Activated CD4-positive, alpha-beta T cell treated with anti-CD3 and anti-CD28 coated beads, Interleukin-2, amount 10 ng/mL, durations not matched to agents 7 days and 5 days (primary cell): ENCODE measurements at places on chromosomes 4 and X.

DNA sequence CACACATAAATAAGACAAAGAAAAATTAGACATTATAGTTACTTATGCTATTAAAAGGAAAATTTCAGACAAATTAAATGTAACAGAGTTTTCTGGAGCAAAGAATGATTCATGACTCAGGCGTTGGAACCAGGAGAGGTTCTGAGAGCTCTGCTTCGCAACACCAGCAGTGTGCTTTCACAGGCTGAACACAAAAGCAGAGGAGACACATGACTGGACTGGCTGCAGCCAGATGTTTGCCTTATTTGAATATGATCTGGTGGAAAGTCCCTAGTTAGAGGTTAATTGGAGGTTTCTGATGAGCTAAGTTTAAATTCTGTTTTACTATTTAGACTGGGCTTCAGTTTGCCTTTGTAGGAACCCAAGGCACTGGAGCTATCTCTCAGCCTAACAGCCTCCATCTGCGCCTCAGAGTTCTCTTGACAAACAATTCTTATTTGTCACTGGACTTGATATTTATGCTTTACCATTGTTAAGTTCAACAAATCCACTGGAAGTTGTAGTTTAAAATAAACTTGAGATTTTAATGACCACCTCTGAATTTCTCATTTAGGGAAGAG is 16.2 kb downstream of the BOD1L1 start:
- DNase-seq: no peak

DNA sequence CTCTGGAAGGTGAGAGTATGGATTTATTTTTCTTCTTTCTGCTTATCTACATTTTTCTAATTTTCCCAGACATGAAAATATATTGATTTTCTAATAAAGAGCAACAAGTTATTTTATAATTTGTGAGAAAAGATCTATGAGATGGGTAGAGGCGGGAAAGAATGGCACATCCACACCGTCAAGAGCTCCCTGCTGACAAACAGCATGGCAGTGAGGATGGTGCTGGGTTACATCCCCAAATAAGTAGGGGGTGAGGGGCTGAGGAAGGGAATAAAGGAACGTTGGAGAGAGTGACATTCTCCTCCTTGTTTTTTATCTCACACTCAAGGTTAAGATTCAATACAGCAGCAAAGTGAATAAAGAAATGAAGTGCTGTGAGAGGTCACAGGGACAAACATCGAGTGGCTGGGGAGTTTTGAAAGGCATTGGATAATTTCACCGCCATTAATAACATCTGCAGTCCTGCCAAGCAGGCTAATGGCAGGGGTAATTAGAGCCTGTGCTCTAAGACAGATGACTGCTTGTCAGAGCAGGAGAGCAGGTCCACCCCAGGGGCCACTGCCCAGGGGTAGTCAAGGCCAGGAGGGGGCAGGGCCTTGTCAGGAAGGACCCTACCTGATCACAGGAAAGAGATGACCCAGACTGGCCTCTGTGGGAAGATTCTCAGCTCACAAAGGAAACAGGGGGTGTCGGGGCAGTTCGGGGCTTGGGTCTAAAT is 323.8 kb downstream of the FBXW7 start:
- no peak for DNase-seq

DNA sequence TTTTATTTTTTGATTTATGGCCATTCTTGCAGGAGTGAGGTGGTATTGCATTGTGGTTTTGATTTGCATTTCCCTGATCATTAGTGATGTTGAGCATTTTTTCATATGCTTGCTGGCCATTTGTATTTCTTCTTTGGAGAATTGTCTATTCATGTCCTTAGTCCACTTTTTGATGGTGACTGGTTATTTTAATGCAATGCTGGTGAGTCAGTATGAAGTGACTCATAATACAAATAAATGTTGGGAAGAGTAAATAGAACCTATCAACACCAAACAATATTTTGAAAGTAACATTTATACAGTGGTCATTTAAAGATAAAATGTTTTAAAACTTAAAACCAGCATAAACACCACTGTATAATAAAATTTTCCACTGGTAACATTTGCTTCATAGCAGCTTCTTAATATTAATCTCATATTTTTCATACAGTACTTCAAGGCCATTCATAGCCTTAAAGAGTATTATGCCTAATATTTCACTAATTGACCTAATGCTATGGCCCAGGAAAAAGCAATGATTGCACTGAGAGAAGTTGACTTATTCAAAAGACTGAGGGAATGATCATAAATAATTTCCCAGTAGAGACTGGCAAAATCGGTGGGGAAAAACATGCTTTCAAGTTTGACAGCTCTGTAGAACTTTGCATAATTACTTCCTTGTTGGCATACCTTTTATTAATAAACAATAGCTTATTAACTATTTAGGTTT is 33.9 kb downstream of the CASK start:
- DNase-seq: no peak

GRCh38 chr4:54819034-54819433 is 161.3 kb downstream of the KIT start:
- no peak for DNase-seq

DNA sequence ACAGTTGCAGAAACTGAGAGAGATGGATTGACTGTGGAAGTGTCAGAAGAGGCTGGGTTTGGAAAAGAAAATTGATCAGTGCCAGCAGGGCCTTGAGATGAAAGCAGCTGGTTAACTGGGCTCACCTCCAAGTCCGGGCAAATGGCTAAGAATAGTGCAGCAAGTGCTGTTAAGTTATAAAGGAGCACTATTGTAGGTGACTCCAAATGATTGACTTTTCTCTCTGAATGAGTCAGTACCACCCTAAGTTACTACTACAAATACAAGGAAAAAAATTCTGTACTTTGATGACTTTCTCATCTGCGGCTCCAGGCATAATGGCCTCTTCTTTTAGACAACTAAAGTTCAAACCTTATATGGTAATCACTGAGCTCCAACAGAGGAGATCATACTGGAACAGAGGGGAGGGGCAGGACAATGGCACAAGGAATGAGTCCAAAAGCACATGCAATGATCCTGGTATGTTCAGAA is 733.4 kb upstream of the INTU start:
- no peak for DNase-seq
